ENCODE measurements at places on chromosomes 11 and 22. TPM values are rescaled to one million over a fixed set of nuclear protein-coding genes. Genes with fewer than 3 reads are reported as not detected.

FGF3 gene
- not detected for total RNA-seq

CYTH4 gene
- total RNA-seq: 0.28 TPM

SMIM35 gene
- not detected for total RNA-seq

MFNG gene
- total RNA-seq: not detected

SIK3 gene
- 17.2 TPM for total RNA-seq

OR8A1 gene
- total RNA-seq: not detected

GRM5 gene
- under 0.01 TPM for total RNA-seq

CACNA1I gene
- under 0.01 TPM for total RNA-seq

HBE1 gene
- 1.4 TPM for total RNA-seq

DNA sequence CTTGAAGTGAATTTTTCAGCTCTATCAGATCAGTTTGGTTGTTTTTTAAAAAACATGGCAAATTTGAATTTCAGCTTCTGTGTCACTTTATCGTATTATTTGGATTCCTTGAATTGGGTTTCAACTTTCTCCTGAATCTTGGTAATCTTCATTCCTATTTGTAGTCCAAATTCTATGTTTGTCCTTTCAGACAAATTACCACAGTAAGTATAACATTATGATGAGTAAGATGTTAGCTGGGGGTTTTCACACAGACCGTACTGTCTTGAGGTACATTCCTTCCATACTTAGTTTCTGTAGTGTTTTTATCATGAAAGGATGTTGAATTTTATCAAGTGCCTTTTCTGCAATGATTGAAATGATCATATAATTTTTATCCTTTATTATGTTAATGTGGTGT lies 28.0 kb downstream of the OR5B17 start:
- peak; percentile 80 for DNase-seq

DNA sequence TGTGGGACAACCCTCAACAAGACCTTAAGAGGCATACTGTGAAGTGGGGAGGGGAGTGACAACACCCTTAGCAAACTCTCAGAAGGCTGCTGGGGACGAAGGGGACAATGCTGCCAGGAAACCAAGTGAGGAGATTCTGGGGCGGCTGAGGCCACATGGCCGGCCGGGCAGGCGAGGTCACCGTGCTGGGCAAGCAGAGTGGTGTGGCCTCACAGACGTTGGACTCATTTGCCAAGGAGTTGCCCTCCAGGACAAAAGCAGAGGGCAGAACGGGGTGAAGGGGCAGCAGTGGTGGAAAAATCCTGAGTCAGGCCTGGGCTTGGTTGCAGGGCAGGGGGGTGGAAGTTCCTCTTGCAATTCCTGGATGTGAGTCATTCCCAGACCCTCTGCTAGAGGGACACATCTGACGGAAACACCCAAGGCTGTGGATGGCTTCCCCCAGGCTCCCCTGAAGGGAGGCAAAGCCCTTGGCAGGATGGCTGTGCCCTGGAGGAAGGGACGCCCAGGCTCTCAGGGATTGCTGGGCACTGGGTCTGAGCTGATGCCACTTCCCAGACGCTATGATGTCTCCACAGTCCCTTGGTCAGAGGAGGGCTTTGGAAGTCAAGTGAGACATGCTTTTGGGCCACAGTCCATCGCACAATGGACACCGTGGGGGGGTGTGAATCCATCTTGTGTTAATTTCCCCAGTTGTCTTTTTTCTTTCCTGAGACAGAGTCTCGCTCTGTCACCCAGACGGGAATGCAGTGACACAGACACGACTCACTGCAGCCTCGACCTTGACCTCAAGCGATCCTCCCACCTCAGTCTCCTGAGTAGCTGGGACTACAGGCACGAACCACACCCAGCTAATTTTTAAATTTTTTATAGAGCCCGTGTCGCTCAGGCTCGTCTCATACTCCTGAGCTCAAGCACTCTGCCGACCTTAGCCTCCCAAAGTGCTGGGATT lies 16.2 kb upstream of the SHANK3 start:
- DNase-seq: peak; percentile 61

DNA sequence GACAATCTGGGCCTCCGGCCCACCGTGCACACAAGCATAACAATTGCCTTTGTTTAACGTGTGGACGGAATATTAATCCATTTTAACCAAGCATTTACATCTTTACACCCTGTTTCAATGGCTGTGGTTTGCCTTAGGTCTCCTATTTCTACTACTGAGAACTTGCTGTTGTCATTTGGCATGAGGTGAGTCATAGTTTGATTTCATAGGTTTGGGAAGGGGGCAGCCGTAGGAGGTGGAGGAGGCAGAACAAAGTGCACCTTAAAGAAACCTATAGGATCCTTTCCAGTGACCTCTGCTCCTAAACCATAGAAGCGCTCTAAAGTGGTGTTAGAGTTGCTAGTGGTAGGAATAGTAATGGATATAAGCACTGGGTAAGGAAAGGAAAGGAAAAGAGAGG lies 59.4 kb downstream of the ARHGAP42 start:
- no peak for DNase-seq

DNA sequence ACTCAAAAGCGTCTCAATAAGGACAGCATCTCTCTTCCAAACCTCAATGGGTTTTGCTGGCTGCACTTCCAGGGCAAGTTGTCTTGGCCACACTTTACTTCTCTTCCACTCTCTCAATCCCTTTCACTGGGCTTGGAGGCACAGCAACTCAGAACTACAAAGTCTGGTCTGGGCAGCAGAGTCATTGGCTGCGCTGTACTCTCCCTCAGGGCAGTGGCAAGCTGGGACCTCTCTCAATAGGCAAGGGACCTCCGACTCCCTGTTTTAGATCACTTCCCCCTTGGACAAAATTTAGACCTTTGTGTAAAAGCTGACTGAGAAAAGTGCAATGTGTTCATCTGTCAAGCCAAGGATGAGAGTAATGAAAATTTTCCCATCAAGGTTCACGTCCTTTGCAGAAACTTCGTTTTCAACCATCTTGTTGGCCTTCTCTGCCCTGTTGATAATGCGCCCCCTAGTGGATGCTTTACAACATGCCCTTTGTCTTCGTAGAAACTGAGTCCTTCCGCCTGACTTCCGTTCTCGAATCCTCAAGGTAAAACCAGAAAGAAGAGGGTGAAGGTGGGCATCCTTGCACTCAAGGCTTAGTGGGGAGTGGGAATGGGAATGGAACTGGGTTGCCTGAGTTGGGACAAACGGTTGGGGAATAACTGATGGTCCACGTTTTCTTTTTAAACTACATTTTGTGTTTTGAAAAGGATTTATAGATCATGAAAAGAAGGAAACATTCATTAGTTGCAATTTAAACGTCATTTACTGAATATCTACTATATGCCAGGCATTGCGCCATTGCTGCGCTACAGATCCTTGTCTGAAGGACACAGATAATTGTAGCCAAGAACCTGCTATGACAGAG lies 99.1 kb downstream of the CD44 start:
- no peak for DNase-seq

GRCh38 chr11:87005569-87005921 lies 32.2 kb upstream of the TMEM135 start:
- DNase-seq: no peak

GRCh38 chr11:70145071-70145470 lies 58.0 kb upstream of the FADD start:
- no peak for DNase-seq

DNA sequence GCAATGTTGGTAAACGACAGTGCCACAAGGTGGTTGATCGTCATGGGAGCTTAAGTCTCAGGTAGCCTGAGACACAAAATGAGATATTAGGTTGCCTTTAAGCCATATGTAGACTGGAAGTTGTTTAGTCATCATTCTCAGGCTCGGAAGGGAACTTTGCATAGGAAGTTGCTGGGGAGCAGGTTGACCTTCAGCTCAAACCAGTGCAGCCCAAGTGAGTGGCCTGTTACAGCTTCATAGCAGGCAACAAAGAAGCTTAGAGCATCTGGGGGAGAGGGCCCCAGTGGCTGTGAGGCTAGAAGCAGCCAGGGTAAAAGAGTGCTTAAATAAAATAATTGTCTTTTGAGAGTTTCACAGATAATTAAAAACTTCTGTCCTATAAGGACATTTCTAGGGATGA lies 404.0 kb downstream of the GUCY1A2 start:
- DNase-seq: no peak

- DNase-seq: no peak
Measured at GRCh38 chr11:13184295-13184794, 93.2 kb upstream of the BMAL1 start.

- peak; percentile 31 for DNase-seq
Measured at GRCh38 chr22:50731811-50732624, 6.0 kb upstream of the ACR start.

DNA sequence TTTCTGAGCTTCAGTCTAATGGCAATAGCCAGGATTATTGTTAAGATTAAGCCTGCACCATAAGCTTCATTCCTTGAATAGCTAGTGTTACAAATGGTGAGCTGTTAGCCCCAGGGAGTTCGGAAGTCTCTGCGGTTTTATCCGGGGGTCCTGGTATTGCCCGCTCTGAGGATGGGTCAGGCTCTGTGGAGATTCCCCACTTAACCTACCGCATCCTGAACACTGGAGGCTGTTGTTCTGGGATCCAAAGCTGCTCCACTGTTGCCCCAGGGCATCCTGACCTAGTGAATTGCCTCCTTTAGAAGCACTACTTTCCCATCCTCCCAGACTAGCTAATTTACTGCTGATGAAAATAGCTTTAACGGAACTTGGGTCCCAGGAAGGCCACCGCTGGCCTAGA lies 14.5 kb upstream of the PEX26 start:
- DNase-seq: no peak

DNA sequence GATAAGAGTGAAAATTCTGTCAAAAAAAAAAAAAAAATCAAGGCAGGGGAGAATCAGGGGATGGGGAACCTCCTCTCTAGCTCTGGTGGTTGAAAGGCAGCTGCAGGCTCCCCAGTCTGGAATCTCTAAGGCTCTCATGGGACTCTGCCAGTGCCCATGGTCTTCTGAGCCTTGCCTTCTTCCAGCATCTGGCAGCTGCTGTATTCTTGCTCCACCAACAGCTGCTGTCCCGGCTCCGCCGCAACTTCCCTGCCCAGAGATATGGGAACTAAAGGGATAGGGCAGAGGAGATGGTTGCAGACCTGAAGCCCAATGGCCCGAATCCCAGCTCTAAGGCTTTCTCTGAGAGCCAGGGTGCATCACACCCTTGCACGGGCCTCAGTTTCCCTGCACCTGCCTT lies 49.5 kb upstream of the PHF21B start:
- no peak for DNase-seq

- DNase-seq: no peak
Measured at GRCh38 chr11:66072518-66072917, 2.4 kb downstream of the PACS1 start.

GRCh38 chr11:94803491-94803890 lies 35.3 kb downstream of the AMOTL1 start:
- peak; percentile 70 for DNase-seq

GRCh38 chr22:23845265-23846080 lies 6.7 kb upstream of the DERL3 start:
- no peak for DNase-seq

DNA sequence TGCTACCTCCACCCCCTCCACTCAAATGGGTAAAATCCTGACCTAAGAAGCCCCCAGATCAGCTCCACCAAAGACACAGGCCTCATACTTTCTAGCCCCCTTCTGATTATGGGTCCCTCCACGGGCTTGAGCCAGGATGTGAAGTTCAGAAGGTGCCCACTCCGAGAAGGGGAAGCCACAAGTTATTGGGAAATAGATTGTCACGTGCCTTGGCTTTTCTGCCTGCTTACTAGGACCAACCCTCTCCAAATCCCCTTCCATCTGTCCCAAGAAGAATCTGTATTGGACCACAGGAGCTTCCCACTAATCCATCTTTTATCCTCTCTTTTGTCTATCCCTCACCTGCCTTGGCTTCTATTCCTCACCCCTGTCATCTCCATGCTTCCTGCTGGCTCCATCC lies 3.0 kb upstream of the NRGN start:
- no peak for DNase-seq

DNA sequence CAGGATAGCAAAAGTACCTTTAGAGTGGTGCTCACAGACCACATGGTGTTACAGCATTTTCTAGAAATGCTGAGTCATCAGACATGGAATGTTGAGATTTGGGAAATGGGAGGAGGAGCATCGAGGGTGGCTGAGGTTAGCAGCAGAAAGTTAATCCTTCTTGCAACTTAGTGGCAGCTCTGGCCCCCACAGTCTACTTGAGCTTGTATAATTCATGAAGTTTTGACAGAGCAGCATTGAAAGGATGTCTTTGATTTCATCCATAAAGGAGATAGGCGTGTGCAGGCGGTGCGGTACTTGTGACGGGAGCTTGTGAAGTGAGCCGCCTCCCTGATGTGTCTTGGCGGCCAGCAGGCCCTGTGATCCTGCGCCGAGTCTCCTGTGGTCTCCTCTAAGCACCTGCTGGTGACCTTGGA lies 330.5 kb downstream of the TBC1D22A start:
- DNase-seq: peak; percentile 67

DNA sequence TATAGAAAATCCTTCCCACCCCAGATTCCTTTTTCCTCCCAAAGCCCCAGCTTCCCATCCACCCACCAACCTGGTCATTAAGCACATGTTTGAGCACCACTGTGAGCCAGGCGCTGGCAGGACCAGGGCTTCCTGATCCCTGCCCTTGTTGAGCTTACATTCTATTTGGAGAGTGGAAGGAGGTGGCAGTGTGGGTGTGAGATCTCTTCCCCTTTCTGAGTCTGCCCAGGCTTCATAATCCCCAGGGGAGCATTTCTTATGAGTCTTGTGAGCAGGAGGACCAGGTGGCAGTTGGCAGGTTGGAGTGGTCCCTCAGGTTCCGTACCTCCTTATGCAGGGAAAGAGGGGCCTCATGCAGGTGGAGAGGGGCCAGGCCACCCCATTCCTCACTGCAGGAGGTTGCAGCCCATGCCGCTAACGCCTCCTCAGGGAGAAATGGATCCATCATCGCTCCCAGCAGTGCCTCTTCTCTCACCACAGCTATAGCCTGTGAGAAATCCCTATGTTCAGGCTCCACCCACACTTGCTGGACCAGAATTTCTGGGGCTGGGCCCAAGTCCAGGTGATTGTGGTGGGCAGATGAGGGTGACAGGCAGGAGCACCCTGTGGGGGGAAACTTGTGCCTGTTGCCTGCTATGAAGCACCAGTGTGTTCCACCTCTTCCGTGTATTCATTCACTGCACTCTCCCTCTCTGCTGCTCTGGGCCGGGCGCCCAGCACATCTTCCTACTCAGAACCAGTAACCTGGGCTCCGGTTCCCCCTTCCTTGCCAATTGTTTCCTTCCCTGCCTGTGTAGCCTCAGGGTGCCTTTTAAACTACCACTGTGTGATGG lies 23.5 kb downstream of the UBE2L3 start:
- no peak for DNase-seq

DNA sequence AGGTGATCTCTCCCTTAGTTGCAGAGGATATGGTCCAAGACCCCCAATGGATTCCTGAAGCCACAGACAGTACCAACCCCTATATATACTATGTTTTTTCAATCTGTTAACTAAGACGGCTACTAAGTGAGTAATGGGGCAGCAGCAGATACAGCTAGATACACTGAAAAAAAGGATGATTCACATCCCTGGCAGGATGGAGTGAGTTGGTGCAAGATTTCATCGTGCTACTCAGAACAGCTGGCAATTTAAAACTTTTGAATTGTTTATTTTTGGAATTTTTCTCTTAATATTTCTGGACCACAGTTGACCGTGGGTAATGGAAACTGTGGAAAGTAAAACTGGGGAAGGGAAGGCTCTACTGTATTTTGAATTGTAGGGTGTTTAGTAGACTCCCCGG lies 17.0 kb upstream of the TMEM218 start:
- DNase-seq: peak; percentile 93

GRCh38 chr11:112439614-112440013 lies 179.0 kb upstream of the PLET1 start:
- no peak for DNase-seq

GRCh38 chr22:45784357-45785277 lies 113.0 kb downstream of the ATXN10 start:
- DNase-seq: no peak
